ENCODE measurements at places on chromosomes 2 and 18. TPM values are rescaled to one million over a fixed set of nuclear protein-coding genes. Genes with fewer than 3 reads are reported as not detected.

Gene TRIB2
- 64.6 TPM for polyA plus RNA-seq

Gene PROM2
- polyA plus RNA-seq = 1.0 TPM

Gene DSG4
- not detected for polyA plus RNA-seq

Gene GPAT2
- polyA plus RNA-seq = 3.9 TPM

Gene STON1
- not detected for polyA plus RNA-seq

Gene UGP2
- 360 TPM for polyA plus RNA-seq

Gene MOGAT1
- not detected for polyA plus RNA-seq

Gene C2orf66
- not detected for polyA plus RNA-seq

Gene CMPK2
- 3.8 TPM for polyA plus RNA-seq

Gene SLC14A1
- 0.67 TPM for polyA plus RNA-seq

Gene TANC1
- 32.3 TPM for polyA plus RNA-seq

Gene C2orf42
- polyA plus RNA-seq = 9.8 TPM

Gene NCKAP5
- 3.4 TPM for polyA plus RNA-seq

Gene HOXD12
- not detected for polyA plus RNA-seq

Gene CGREF1
- polyA plus RNA-seq = 3.9 TPM

Gene NYAP2
- not detected for polyA plus RNA-seq

Gene ABCG8
- polyA plus RNA-seq = 0.04 TPM

Gene GBX2
- not detected for polyA plus RNA-seq

Gene SCTR
- polyA plus RNA-seq = 0.62 TPM

Gene SH2D6
- polyA plus RNA-seq = 0.83 TPM

Gene MEP1B
- polyA plus RNA-seq = 0.11 TPM

Gene PIKFYVE
- 18.2 TPM for polyA plus RNA-seq

Gene AQP12B
- 1.3 TPM for polyA plus RNA-seq

Gene MAPRE2
- 46.8 TPM for polyA plus RNA-seq

Gene B3GNT7
- 0.28 TPM for polyA plus RNA-seq

Gene PPP1R1C
- 0.34 TPM for polyA plus RNA-seq

Gene TSPYL6
- polyA plus RNA-seq = not detected

Gene CSRNP3
- polyA plus RNA-seq = 12.2 TPM

Gene SNTG2
- polyA plus RNA-seq = not detected

Measured in muscle of arm (tissue), 14 donors.